ENCODE measurements at places on chromosomes 7 and 10.

GRCh38 chr10:86267286-86268195 lies 99.1 kb downstream of the GRID1 start:
- DNase-seq = no peak

GRCh38 chr10:131102147-131102546 lies 209.4 kb downstream of the TCERG1L start:
- no peak for DNase-seq

DNA sequence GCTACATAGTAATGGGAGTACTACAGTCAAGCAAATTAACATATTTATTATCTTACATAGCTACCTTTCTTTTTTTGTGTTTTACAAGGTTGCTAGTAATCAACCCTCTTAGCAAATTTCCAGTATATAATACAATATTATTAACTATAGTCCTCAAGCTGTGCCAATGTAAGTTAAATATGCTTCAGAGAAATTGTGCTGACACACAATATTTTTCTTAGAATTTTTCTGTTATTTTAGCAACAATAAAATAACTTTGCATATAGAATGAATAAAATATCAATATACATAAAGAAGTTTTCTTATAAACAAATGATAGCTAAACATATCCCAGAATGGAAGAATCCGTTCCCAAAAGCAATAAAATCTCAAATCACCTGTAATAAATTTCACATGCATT lies 1605.1 kb downstream of the REEP3 start:
- DNase-seq = no peak

- DNase-seq = no peak
Measured at GRCh38 chr10:108980869-108981268, 942.4 kb downstream of the XPNPEP1 start.
